ENCODE measurements at places on chromosomes 7 and 10.
A peak's percentile ranks its signal among the peaks of the same experiment; 100 is the strongest.

GRCh38 chr10:3886191-3886590 is 101.2 kb upstream of the KLF6 start:
- DNase-seq = no peak

DNA sequence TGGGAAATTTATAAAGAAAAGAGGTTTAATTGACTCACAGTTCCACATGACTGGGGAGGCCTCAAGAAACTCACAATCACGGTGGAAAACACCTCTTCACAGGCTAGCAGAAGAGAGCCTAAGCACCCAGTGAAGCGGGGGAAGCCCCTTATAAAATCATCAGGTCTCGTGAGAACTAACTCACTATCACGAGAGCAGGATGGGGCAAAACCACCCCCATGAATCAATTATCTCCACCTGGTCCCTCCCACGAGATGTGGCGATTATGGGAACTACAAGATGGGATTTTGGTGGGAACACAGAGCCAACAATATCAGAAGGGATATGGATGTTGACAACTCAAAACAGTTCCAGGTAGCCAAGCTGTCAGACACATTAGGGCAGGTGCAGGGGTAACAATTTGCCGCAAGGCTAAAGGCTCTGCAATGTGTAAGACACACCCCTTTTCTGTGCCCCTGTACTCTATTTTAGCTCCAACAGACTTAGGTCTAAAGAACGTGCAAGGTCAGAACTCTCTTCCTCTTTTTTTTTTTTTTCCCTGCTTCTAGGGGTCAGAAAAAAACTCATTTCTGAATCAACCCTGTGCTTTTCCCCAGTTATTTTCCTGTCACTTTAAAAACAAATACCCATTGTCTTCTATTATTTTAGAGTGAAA is 30.7 kb upstream of the RBM20 start:
- no peak for DNase-seq

- no peak for DNase-seq
These were observed 107.0 kb downstream of the VIM start for GRCh38 chr10:17335065-17335464.

DNA sequence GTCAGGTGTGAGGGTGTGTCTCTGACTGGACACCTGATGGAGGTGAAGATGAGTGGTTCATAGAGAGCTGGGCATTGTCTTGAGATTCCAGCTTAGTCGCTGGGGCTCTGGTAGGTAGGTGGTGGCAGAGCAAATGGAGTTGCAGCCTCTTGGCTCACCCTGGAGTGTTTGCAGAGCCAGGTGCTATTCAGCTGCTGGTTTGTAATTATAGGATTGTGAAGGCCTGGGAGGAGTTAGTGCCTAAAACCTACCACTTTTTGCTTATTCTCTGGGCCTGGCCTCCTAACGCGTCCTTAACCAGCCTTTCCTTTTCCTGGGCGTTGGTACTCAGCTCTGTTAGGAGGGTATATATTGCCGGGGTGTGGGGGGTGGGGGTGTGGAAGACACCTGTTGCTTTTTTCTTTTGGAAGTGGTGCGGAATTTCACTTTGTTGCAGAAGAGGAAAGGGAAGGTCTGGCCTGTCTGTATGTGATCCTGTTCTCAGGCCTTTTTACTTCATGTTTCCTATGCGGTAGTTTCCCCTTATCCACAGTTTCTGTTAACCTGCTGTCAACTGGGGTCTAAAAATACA is 3.2 kb downstream of the PPRC1 start:
- no peak for DNase-seq

GRCh38 chr10:35211390-35211789 is 84.7 kb downstream of the CREM start:
- no peak for DNase-seq

GRCh38 chr7:54774785-54775740 is 16.1 kb upstream of the SEC61G start:
- no peak for DNase-seq

GRCh38 chr7:158754746-158755444 is 50.3 kb upstream of the NCAPG2 start:
- no peak for DNase-seq

- no peak for DNase-seq
These were observed 228.2 kb downstream of the GFRA1 start for GRCh38 chr10:116044801-116045248.

DNA sequence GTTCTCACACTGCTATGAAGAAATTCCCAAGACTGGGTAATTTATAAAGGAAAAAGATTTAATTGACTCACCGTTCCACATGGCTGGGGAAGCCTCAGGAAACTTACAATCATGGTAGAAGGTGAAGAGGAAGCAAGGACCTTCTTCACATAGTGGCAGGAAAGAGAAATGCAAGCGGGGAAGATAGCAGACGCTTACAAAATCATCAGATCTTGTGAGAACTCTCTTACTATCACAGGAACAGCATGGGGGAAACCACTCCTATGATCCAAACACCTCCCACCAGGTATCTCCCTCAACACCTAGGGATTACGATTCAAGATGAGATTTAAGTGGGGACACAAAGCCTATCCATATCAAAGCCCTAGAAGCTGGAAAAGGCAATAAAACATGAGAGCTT is 130.8 kb downstream of the MDFIC start:
- DNase-seq = no peak

DNA sequence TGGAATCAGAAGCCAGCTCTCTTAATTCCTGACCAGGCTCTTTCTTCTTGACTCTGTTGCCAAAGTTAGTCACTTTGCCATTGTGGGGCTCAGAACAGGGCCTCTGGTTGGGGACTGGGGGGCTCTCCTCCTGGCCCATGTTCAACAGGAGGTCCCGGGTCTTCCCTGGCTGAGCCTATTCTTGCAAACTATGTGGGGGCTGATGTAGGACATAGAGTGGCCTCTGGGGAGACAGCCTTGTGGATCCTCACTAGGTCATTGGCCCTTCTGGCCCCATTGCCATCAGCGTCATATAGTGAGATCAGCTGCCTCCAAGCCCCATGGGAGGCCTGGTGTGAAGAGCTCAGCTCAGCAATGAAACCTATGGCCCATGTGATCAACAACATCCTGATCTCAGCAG is 77.6 kb upstream of the LEP start:
- DNase-seq = no peak

DNA sequence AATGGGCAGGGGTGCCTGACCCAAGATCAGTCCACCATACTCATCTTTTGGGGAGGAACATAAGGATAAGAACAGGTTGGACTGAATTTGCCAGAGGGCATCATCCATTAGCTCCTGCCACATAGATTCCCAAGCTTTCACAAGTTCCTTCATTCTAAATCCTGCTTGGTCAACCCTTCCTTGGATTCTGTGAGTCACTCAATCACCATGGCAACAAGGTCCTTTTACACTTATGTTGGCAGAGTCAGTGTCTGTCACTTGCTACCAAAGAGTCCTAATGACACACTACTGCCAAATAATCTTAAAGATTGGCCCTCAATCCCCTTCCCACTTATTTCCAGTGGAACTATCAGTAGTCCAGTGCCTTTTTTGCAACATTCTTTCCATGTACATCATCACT is 5.0 kb upstream of the LGI1 start:
- DNase-seq = no peak

- no peak for DNase-seq
These were observed 43.4 kb upstream of the PDLIM1 start for GRCh38 chr10:95333997-95334804.

DNA sequence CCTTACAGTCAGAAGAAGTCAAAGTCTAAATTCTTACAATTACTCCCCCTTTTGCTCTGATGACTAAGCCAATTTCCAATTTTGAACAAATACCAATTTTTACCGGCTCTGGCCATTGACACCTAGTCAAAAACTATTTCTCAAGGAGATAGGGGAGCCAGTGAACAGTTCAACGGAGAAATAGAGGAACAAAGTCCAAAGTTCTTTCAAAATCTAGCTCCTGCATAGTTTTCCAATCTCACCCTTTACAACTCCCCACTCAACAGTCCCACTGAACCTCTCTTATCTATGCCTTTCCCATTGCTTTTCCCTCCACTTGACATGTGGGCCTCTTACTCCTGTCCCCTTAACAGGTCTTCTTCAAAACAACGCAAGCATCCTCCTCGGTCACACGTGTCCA is 192.9 kb downstream of the DOCK4 start:
- no peak for DNase-seq

DNA sequence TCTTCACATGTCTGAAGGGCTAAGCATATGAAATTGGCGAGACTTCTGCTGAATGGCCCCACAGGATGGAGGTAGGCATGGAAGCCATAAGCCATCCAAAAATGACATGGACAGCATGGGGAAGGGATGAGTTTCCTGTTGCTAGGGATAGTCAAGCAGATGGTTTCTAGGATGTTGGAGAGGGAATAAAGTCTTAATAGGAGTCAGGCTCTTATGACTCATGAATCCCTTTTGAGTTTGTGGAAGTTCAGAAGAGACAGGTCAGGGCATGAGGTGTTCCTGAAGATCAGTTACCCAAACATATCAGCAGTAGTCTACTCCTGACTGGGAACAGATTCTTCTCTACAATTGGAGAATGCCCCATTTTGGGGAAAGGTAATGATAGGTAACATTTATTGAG is 243.9 kb downstream of the REEP3 start:
- DNase-seq = no peak

DNA sequence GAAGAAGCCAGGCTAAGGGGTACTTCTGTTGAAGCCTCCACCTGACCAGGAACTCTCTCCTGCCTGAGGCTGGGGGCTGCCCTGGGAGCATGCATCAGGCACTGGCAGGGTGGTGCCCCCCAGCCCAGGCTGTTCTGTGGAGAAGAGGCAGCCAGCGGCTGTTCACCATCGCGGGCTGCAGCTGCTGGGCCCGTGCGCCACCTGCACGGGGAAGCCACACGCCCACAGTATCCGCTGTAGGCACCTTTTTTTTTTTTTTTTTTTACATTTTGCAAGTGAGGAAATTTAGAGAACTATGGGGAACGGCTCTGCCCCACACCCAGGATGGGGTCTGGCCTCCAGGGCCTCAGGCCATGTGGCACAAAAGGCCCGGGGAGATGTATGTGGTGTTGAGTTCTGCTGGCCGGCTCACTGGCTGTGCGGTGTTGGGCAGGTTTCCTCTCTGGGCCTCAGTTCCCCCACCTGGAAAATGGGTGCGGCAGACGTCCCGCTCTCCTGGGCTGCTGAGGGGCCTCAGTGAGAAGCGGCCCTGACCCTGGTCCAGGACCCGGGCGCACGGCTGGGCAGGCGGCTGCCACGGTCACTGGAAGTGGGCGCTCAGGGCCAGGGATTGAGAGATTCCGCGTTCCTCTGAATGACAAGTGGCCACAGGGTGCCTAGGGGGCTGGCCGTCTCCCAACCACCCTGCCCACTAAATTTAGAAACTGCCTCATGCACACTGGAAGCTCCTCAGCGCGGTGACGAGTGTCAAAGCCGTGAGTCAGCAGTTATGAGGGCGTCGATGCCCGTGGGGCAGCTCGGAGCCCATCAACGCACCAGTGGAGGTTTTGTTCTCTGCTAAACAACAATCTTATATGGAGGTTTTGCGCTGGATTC is 8.8 kb upstream of the INTS1 start:
- DNase-seq = peak; percentile 37

GRCh38 chr10:103926722-103927319 is 8.8 kb upstream of the STN1 start:
- no peak for DNase-seq

GRCh38 chr10:30705101-30705624 is 75.6 kb upstream of the LYZL2 start:
- peak; percentile 42 for DNase-seq

DNA sequence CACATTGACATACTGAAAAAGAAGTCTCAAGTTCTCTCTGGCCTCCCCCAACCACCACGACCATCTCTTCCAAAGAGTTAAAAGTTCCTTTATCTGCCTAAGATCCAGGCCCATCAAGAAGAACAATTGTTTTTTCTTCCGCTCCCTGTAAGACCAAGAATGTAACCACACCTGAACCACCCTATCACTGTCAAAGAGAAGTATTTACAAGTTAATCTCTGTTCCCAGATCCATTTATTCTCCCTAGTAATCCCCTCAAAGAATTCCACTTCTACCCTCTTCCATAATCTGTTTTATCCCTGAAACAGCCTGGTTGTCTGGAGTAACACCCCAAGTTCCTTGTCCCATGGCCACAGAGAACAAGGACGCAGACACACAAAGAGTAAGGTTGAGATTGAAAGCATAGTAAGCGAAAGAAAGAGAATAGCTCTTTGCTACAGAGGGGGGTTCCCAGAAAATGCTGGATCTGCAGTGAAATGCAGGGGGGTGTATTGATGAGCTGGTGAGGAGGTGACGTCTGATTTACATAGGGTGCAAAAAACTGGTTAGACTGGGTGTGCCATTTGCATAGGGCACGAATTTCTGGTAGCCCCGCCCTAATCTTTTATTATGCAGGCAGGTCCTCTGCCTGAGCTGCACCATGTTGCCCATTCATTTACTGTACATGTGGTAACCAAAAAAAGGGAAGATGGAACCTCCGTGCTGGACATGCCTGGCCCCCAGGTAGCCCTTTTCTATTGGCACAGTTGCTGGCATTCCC is 122.0 kb downstream of the SKIDA1 start:
- DNase-seq = no peak

GRCh38 chr10:42979721-42980467 is 97.0 kb upstream of the RET start:
- DNase-seq = no peak

DNA sequence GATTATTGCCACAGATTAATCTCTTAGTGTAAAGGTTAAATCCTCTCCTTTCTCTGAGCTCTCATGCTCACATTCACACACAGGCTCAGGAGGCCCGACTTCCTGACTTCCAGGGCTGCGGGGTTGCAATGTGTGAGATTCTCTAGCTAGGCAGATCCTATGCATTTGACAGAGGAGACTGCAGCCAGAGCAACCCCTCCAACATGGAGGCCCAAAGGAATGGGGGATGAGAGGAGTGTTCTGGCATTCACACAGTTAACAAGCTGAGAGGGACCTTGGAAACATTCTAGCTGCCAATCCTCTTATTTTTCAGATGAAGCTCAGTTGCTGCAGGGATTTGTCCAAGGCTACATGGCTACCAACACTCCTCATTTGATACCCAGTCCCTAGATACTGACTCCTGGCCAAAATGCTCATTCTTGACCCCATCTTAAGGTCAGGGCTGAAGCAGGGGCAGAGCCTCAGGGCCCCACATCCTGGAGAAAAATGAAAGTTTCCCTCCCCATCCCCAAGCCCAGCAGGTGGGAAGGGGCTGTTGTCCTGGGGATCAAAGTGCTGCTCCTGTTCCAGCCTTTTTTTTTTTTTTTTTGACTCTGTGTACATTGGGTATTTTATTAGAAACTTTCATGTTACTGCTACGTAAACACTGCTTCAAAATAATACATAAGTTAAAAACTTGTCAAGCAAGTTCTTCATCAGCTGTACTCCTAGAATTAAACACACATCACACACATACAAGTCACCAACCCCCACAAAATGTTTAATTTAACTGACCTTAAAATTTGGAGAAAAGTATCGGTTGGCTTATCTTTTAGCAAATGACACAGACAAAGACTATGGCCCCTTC is 325.6 kb downstream of the PLXNA4 start:
- no peak for DNase-seq
